ENCODE measurements at places on chromosomes 13 and 19. TPM values are rescaled to one million over a fixed set of nuclear protein-coding genes. Genes with fewer than 3 reads are reported as not detected.
A peak's percentile ranks its signal among the peaks of the same experiment; 100 is the strongest.

The CNN1 gene
- total RNA-seq, result 9.9 TPM

The FAM216B gene
- total RNA-seq, result not detected

The PROZ gene
- not detected for total RNA-seq

The ARGLU1 gene
- total RNA-seq, result 78.8 TPM

The BEST2 gene
- not detected for total RNA-seq

The DCAF15 gene
- total RNA-seq, result 27.4 TPM

The SLC10A2 gene
- not detected for total RNA-seq

The OSCAR gene
- total RNA-seq, result 0.32 TPM

DNA sequence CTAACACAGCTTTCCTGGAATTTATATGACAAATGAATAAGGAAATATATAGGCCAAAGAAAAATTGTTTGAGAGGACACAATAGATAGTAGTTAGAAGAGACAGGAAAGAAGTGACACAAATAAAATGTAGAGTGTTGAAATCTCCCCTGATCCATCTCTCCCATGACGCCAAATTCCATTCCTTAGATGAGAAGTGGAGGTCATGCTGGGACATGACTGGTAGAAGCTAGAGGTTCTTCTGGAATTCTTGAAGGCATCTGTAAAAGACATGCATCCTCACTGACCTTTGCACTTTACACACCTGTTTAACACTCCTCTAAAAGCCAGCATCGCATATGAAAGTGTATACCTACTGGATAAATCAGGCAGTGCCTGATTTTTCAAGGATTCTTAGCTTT is 67.8 kb downstream of the DGKH start:
- no peak for DNase-seq

DNA sequence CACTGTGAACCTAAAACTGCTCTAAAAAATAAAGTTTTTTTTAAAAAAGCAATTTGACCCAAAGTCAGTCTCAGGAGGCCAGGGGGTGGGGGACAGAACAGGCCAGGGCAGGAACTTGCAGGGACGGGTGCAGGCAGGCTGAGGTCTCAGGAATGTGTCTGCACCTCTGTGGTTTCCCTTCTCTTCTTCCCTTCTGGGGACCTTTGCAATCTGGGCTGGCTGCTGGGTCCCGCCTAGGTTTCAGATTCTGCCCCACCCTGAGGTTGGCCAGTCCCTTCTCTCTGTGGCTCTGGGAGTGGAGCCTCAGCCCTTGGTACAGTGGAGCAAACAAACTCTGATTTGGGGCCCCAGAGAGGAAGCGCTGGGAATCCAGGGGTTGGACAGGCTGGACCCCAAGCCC is 5.3 kb upstream of the F2RL3 start:
- no peak for DNase-seq

DNA sequence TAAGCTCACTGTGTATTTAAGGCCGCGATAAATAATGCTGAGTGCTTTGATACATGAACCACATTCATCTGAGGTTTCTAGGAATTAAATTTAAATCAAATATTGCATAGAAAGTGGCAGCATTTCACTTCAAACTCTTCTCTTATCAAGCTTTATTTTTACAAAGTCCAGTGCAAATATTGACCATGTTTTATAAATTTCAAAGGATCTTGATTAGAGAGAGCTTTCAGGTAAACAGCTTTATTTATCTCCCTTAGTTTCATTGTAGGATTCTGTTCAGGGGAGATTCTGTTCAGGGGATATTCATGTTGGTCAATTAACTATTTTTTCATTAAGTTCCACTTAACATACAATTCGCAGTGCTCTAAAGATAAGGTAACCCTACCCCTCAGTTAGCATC is 249.7 kb upstream of the IRS2 start:
- DNase-seq, result no peak

- DNase-seq, result no peak
Measured at GRCh38 chr19:57441979-57442752, 7.0 kb downstream of the ZNF749 start.

- no peak for DNase-seq
Measured at GRCh38 chr19:54014920-54015560, 23.6 kb downstream of the CACNG6 start.

DNA sequence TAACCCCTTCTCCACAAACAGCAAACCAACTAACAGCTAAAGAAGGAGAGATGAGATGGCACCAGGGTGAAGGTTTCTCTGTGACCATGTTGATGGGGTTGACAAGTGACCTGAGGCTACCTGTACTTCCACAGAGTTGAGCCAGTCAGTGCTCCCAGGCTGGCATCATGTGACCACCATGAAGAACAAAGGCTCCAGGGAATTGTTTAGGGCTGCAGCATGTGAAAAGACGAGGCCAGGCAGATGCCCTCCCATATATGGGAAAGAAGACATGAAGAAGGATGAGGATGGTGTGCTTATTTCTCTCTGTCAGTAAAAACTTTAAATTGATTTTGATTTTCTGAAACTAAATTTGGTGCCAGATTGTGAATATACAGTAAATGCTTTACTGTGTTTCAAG is 220.6 kb downstream of the OLFM4 start:
- no peak for DNase-seq

- DNase-seq, result peak; percentile 92
Measured at GRCh38 chr19:49361438-49362047, 673 bp downstream of the TEAD2 start.

- DNase-seq, result no peak
Measured at GRCh38 chr13:76825430-76825829, 60.8 kb downstream of the KCTD12 start.

- DNase-seq, result no peak
Measured at GRCh38 chr13:40404967-40405716, 261.3 kb downstream of the FOXO1 start.

GRCh38 chr13:105627270-105627669 is 908.2 kb downstream of the EFNB2 start:
- DNase-seq, result no peak

DNA sequence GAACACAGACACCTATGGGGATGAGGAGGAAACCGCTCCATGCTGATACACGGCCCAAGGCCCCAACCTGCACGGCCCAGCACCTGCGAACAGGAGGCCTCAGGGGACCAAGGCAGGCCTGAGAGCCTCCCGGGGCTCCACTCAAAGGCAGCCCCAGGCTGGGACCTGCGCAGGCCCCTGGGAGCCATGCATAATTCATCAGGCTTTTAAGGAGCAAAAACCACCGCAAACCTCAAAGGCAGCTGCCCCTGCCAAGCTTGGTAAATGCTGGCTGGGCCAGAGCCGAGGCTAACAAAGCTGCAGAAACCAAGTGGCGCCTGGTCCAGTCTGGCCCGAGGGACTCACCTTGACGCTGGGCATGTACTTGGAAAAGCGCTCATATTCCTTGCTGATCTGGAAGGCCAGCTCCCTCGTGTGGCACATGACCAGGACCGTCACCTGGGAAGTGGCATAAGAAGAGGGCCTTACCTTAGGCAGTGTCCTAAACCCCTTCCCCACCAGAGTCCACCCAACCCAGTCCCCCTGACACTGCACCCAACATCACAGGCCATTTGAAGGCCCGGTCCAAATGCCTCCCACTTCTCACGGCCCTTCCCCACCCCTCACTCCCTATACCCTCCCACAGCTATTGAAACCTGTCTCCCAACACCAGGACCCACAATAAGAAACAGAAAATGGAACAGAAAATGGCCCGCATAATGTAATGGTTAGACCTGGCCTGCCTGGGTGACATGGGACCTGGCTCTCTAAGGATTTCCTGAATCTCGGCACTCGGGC is 7.8 kb downstream of the DDX39A start:
- DNase-seq, result no peak

DNA sequence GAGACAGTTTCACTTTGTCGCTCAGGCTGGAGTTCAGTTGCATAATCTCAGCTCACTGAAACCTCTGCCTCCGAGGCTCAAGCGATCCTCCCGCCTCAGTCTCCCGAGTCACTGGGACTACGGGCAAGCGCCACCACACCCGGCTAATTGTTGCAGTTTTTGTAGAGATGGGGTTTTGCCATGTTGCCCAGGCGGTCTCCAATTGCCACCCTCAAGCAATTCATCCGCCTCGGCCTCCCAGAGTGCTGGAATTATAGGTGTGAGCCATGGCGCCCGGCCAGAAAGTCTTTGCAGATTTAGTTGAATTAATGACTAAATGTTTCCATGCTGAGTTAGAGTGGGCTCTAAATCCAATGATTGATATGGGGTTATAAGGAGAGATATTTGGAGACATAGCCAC is 4.5 kb upstream of the CADM4 start:
- no peak for DNase-seq

- DNase-seq, result no peak
Measured at GRCh38 chr13:57724486-57725272, 93.1 kb downstream of the PCDH17 start.

DNA sequence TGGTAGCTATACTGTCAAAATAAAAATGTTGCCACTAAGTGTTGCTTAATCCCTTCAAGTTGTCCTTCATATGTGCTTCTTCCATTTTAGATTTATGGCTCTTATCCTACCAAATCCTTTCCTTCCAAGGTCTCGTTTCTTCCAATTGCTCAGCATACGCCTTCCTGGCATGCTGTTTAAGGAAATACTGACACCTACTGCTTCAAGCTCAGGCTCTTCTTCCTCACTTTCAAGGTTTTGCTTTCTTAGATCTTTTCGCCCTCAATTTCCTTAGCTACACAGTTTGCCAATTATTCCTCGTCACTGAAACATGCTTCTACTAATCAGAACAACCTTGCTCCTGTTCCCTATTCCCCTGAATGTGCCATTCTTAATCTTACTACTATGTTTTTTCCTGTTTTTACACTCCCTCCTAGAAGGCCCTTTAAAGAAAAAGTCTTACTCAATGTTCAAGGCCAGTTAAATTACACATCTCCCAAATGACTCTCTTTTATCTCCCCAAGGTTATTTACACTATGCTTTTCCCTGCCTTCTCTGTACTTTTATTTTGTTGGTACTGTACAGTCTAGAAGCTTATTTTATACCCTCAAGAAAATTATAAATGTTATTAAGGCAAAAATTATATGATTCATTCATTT is 343.1 kb downstream of the MZT1 start:
- DNase-seq, result no peak

- no peak for DNase-seq
Measured at GRCh38 chr13:63910511-63910910, 2494.9 kb upstream of the PCDH20 start.

GRCh38 chr13:45047394-45048310 is 58.3 kb downstream of the GPALPP1 start:
- peak; percentile 91 for DNase-seq

DNA sequence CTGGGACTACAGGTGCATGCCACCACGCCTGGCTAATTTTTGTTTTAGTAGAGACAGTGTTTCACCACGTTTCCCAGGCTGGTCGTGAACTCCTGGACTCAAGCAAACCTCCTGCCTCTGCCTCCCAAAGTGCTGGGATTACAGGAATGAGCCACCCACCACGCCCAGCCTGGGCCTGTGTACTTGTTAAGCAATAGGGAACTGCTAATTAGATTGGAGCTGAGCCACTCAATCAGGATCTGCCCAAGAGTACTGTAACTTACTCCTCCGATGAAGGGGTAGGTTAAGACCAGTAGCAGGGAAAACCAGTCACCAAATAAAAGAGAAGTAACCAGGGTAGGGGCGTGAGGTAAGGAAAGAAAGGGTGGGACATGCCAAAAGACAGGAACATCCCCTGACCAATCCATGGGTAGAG is 2.3 kb downstream of the DDX39A start:
- DNase-seq, result no peak

DNA sequence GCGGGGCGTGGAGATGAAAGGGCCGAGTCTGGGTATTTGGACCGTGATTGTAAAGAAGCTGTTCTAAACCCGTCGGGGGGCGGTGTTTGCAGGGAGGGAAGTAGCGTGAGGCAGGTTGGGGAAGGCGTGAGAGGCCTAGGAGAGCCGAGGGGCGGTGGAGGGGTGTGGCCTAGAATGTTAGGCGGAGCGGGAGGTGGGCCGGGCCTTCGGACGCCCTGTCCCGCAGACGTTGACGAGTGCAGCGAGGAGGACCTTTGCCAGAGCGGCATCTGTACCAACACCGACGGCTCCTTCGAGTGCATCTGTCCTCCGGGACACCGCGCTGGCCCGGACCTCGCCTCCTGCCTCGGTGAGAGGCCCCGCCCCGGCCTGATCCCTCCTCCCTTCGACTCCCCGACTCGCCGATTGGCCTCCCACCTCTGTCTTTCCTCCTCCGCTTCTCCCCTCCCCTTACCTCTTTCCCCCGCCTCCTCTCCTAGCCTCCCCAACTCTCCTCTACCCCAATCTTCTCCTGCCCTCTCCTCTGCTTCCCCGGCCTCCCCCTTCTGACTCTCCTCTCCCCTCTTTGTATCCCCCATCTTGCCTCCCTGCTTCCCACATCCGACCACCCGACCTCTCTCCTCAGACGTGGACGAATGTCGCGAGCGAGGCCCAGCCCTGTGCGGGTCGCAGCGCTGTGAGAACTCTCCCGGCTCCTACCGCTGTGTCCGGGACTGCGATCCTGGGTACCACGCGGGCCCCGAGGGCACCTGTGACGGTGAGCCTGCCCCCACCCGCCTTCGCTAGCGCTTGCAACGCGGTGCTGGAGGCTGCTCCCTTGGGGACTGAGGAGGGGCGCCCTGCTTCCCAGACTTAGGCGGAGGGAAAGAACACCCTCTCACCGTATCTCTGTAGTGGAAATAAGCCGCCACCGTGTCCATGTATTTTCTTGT is 12.8 kb downstream of the LTBP4 start:
- peak; percentile 93 for DNase-seq

DNA sequence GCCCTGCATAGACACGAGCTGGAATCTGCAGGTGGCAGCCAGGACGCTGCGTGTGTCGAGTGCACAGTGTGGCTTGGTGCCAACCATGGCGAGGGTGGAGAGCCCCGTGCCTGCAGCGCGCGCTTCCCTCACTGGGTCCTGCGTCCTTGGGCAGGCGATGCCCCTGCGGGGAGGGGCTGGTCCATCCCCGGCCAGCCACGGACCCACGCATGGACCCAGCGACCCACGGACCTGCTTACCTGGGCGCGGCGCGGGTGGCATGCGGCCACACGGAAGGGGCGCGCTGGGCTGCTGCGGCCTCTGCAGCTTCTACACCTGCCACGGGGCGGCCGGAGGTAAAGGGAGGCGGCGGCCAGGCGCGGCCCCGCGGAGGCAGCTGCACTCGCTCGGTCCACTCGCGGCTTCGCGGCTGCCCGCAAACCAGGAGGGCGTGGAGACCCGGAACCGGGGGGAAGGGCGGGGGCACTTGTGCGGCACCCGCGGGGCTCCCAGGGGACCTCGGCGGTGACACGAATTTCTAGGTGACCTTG is 569 bp upstream of the MCF2L start:
- no peak for DNase-seq

GRCh38 chr19:29539670-29540069 is 13.9 kb downstream of the VSTM2B start:
- DNase-seq, result no peak

DNA sequence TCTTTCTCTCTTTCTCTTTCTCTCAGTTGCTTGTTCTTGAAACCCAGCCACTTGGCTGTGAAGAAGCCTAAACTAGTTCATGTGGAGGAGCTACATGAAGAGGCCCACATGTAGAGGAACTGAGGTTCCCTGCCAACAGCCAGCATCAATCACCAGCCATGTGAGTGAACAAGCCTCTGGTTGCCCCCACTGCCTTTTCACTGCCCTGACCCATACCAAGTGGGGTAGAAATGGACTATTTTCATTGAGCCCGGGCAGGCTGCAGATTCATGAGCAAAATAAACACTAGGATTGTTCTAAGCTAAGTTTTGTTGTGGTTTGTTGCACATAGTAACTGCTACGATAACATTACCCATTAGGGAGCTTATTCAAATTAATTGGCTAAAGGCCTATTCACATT is 78.7 kb upstream of the FAM216B start:
- no peak for DNase-seq

All from osteocyte (in vitro differentiated cells).